Karpas-422 (cell line): ENCODE measurements at places on chromosomes 11 and 22. TPM values are rescaled to one million over a fixed set of nuclear protein-coding genes. Genes with fewer than 3 reads are reported as not detected.

GRCh38 chr11:84870486-84870885, 756.7 kb downstream of the DLG2 start:
- H3K27ac ChIP-seq = no peak overlapping the region
- H3K4me1 ChIP-seq = no peaks in the 10 kb centered on the region
- H3K36me3 ChIP-seq = no peaks in the 10 kb centered on the region
- H3K4me3 ChIP-seq = no peak overlapping the region
- DNase-seq = no peak

DNA sequence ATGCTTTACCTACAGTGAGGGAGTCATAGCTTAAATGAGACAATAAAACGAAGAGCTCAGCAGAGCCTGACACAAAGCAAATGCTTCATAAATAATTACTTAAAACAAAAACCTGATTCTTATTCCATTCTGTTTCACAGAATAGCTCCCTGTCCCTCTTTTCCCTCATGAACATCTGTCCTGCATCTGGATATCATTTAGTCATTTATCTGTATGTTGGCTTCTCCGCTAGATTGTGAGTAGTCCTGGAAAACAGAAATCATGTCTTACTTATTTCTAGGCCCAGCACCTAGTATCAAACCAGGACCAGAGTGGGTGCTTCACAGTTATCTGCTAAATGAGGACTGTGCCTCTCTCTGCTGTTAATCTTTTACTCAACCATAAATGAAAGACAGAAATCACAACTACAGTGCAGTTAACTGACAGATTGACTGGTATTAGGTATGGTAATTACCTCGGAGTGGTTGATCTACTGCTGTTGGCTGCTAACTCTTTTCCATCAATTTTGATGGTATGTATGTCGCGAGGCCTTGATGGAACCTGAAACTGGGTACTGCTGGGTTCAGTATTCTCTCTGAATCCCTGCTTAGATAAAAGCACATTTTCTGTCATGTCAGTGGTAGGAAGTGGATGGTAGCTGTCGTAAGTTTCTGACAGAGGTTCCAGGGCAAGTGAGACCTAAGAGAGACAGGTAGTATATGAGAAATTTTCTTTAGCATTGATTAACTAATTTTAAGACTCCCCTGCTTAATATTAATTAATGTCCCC, 31.5 kb downstream of the C2CD3 start:
- no peak overlapping the region for H3K4me3 ChIP-seq
- H3K4me1 ChIP-seq = no peaks in the 10 kb centered on the region
- H3K27ac ChIP-seq = no peak overlapping the region
- peaks cover 9% of the 10 kb centered on the region; the same call in 1 of the 2 replicates for H3K36me3 ChIP-seq

PACS1 gene
- total RNA-seq = 60.5 and 81.1 TPM in 2 replicates

CCDC116 gene
- 0.11 and 1.3 TPM in 2 replicates for total RNA-seq

OR8A1 gene
- total RNA-seq = not detected in 2 replicates

DNA sequence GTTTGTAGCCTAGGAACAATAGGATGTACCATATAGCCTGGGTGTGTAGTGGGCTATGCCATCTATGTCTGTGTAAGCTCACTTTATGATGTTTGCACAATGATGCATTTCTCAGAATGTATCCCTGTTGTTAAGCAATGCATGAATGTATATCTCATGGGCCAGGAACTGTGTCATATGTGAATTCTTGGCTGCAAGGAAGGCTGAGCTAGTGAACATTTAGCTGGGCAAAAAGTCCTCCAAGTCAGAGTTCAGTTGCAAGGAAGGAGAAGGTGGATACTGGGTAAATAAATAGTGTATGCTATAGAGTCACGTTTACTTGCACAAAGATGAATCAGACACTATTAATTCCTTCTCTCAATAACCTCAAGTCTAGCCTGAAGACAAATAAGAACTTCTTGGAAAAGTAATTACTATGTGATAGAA, 136.1 kb downstream of the EHF start:
- H3K4me1 ChIP-seq = no peaks in the 10 kb centered on the region
- H3K27me3 ChIP-seq = no peaks in the 10 kb centered on the region
- H3K4me3 ChIP-seq = no peak overlapping the region
- H3K27ac ChIP-seq = no peak overlapping the region
- no peaks in the 10 kb centered on the region for H3K36me3 ChIP-seq

NRIP3 gene
- total RNA-seq = not detected in 2 replicates

DNA sequence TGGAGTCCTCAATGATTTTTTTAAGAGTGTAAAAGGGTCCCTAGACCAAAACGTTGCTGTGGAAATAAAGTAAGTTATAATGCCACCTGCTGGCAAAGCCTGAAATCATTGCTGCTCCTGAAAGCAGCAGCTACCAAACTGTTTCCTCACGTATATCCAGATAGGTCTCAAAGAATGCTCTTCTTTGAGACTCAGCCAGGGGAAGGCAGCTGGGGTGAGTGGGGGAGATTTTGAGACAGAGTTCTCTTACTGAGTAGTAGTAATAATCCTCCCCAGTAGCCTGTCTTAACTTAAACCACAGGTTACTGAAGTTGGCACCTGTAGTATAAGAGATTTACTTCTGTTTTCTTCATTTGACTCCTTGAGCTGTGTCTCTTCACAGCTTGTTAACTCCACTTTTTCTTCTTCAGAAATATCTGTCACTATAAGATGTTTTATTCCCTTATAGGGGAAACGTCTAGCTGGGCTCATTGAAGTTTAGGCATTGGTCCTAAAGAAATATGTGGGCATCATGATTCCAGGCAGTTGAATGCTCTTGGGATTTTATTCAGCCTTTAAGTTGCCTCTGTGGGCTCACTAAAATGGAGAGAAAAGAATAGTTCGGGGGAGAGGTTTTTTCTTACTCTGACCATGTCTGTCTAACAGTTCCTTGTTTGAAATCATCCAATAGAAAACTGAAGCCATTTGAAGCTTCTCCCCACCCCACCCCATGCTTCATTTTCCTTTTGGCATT, 77.9 kb downstream of the BTBD10 start:
- H3K27me3 ChIP-seq = no peaks in the 10 kb centered on the region
- peaks cover 26% of the 10 kb centered on the region; the same call in 1 of the 2 replicates for H3K36me3 ChIP-seq
- DNase-seq = peak; percentile 81
- H3K4me1 ChIP-seq = no peaks in the 10 kb centered on the region
- no peak overlapping the region for H3K4me3 ChIP-seq

DNA sequence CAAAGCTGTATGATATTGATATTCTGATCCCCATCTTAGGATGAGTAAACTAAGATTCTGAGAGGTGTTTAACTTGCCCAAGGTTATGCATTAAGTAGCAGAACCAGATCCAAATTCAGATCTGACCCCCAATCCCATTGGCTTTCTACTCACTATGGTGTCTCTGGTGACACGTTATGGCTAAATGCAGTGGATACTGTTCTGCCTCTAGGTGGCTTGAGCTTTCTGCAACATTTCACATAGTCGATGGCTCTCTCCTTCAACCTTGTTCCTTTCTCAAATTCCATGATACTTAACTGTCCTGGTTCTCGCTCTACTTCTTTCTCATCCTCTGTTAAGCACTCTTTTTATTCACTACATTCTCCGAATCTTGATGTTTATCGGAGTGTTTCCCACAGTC, 9.4 kb downstream of the C11orf97 start:
- H3K4me1 ChIP-seq = no peaks in the 10 kb centered on the region
- H3K4me3 ChIP-seq = no peak overlapping the region
- DNase-seq = peak; percentile 69
- no peak overlapping the region for H3K27ac ChIP-seq
- no peaks in the 10 kb centered on the region for H3K27me3 ChIP-seq

MMP11 gene
- 48.2 and 84.2 TPM in 2 replicates for total RNA-seq

DNA sequence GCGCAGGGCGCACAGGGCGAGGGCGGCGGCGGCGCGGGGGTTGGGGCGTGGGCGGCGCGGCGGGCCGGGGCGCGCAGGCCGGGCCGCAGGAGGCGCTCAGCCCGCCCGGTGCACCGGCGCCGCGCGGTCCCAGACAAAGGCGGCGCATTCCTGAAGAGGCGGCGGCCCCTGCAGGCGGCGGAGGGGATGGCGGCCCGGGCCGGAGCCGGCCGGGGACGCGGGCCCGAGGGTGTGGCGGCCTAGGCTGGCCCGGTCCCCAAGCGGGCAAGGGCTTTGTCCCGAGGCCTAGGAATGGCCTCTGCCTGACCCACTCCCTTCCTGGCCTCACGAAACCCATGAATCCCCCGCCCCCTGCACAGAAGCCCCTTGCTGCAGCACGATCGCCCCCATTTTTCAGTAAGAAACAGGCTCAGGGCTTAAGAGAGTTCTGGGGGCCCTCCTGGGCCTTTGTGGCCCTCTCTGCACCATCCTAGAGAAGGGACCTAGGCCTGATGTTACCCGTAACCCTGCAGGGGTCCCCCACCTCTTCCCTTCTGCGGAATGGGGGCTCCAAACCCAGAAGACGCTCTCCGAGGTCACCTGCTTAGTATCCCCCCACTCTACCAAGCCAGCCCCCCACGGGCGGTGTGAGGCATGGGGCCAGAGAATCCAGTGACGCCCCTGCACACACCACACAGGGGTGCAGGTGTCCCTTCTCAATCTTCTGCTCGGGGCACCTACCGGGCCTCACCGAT, at the start of gene RTN4R:
Gene RTN4R (minus strand): TSS at position 40 of the 734 bp plus-strand sequence. CDS start 226 bp downstream, outside the sequence.
- H3K27me3 ChIP-seq = no peaks in the 10 kb centered on the region
- peak; percentile 83 for DNase-seq
- no peak within 1 kb of the TSS for H3K27ac ChIP-seq
- H3K36me3 ChIP-seq = no peaks in the 10 kb centered on the region
- peaks cover 23% of the 10 kb centered on the region for H3K4me1 ChIP-seq
